ENCODE measurements at places on chromosomes 12 and 14.

DNA sequence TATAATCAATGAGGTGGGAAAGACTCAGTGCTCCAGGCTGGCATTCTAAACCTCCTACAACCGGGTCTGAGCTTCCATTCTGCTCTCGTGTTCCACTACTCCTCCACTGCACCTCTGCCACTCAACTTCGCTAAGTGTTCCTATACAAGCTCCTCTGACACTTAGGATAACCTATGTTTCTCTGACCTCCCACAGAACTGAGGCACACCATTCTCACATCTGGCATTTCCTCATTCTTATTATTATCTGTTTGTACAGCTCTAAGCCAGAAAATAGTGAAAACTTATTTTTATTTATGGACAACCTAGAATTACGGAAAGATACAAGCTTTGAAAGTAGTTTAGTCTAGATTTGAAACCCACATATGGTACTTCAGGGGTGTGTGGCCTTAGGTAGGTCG is 127.0 kb downstream of the MED13L start:
- DNase-seq, result no peak

- no peak for DNase-seq
These were observed 33.9 kb downstream of the PLCZ1 start for GRCh38 chr12:18703911-18704310.

DNA sequence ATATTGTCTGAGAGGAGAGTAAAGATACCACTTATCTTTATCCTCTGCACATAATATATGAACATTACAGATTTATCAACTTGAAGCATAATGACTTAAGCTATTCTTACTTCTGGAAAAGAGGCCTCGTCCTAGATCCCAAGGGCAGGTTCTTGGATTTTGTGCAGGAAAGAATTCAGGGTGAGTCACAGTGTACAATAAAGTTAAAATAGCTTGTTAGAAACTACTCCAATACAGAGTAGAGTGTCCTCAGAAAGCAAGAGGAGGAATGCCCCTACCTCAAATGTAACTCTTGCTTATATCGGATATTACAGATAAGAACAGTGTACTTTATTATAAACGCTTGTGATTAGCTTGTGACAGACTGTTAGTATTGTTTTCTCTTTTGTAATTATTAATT is 41.9 kb upstream of the ABCC9 start:
- DNase-seq, result no peak

DNA sequence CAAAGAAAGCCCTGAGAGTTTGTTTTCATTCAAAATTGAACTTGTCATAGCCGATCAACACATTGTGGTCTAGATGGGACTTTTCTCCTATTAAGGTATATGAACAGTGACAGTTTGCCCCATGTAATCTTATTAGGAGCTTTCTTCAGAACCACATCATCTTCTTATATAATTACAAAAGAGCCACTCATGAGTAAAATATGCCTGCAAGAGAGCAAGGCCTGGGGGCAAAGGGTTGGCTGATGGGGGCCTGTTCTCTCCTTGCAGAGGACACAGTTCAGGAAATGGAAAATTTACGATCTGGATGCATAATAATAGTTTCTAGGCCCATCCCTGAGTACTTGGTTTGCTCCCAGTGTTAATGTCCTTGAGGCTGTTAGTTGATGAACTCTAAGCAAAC is 87.8 kb downstream of the FLRT2 start:
- DNase-seq, result peak; percentile 23

DNA sequence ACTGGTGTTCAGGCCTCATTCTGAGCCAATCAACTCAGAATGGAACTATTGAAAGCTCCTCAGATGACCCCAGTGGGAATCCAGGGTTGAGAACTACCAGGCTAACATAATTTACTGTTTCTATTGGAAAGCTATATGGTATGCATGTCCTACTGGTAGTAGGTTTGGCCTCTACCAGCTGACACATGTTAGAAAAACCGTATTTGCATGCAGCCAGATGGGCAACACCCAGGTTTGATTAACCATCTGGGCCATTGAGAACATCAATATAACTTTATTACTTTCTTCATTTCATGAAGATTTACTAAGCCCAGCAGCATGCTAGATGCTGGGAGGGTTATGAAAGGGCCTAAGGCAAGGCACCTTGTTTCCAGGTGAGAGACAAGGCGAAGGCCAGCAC is 181.4 kb upstream of the PARP11 start:
- DNase-seq, result no peak

GRCh38 chr12:56431288-56431687 is 17.9 kb downstream of the TIMELESS start:
- DNase-seq, result no peak

DNA sequence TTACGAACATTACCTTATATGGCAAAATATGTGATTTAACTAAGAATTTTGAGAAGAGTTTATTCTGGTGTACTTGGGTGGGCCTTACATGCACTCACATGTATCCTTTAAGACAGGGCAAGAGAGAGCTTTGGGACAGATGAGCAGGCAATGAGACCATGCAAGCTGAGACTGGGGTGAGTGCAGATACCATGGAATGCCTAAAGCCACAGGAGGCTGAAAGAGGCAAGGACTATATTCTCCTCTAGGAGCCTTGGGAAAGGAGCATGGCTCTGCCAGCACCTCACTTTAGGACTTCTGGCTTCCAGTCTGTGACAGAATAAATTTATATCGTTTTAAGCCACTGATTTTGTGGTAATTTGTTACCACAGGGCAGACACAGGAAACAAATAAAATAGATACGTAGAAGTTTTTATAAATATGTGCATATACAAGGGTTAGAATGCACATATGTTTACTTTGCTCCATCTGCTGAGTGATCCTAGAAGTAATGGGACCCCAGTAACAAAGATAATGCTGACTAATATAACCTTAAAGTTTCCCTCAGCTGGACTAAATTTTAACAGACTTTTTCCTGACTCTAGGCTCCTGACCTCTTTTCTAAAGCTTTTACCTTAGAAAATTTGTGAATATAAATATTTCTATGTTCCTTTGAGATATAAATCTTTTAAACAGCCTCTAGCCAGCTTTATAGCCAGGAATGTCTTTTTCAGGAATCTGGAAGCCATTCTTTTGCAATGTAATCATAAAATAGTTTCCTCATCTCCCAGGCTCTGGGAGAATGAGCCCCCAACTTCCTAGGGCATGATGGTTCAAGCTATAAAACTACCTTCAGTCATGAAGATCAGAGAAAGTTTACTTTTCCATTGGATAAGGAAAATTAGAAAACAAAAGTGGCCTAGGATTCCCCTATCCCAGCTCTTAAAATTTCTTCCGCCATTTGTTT is 216.8 kb downstream of the PPFIA2 start:
- DNase-seq, result peak; percentile 35

DNA sequence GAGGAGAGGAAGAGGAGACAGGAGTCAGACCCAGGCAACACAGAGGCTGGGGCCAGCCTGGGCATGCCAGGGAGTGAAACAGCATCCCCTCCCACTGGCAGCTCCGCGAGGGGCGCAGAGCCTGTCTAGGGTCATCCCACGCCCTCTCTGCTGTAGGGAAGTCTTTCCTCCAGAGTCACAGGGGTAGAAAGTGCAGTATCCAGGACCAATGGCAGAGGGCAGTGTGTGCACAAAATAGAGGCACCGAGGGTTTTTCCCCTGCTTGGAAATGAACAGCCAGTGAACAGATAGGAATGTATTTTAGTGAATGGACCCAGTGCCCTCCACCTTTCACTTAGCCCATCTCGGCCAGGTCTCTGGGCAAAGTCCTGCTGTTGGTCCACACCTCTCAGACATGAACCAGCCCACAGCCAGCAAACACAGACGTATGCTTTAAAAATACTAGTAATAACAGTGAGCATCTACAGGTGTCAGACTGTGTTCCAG is 9.4 kb upstream of the KRT74 start:
- peak; percentile 50 for DNase-seq

DNA sequence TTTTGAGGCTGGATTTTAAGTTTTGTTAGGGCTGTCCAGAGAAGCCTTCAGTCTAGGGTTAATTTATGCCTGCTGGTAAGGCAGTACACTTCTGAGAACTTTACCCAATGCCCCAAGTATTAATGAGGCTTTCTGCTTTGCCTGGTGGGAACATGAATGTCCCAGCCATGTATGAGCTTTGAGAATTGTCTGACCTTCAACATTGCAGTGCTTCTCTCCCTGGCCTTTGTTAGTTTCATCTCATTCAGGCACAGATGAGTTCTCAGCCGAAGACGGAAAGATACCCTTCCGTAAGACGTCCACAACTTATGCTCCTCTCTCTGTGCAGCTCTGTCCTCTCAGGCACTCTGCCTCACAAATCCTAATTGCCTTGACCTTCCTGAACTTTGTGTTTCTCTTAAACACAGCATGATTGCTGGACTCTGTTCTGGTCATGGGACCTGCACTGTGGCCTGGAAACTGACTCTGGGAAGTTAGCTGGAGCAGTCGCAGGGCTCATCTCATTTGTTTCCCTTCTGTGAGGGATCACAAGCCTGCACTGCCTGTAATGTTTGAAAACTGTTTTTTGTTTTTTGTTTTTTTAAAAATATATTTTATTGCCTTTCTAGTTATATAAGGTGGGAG is 15.7 kb downstream of the CHPT1 start:
- no peak for DNase-seq

DNA sequence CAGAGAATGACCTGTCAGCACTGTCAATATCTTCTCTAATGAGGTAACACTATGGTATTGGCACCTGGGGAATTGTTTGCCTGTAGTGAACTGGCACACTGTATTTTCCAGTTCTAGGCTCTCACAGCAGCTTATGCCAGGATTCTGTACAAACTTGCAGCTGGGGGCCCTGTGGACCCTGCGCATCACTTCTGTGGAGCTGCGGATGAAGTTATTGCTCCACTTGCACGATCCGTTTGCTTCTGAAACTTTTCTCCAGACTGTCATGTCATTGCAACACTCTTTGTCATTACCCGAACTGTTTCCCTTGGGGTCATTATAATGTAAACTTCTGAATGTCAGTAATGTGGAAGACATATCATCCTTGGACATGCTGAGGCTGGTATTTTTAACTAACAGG is 3.9 kb downstream of the RNASE11 start:
- DNase-seq, result no peak

DNA sequence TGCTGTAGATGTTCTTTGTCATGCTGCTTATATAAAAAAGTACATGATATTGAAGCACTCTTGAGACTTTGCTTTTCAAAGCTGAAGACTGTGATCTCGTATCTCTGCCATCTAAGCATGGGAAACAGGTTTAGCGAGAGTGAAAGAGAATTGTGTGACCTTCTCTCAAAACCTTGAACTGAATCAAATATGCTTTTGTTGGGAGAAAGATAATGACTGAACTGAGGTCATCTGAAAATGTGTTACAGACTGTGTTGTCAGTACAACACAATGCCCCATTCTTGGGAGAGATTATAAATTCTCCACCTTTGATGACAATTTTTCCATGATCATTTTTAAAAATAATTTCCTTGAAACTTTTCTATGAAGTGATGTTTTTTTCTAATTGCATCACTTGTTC is 272.1 kb upstream of the SEL1L start:
- no peak for DNase-seq

DNA sequence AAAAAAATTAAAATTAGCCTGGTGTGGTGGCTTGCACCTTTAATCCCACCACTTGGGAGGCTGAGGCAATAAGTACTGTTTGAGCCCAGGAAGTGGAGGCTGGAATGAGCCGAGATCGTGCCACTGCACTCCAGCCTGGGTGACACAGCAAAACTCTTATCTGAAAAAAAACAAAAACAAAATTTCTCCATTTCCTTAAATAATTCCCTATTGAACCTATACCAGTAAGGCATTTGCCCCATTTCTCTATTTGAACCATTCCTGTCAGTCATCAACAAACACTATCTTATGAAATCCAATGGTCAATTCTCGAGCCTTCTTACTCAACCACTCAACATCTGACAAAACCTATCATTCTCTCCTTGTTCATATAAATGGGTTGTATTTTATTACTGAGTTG is 14.7 kb downstream of the SLC2A14 start:
- DNase-seq, result no peak

GRCh38 chr12:24756479-24757024 is 192.3 kb downstream of the BCAT1 start:
- DNase-seq, result no peak

- DNase-seq, result no peak
These were observed 81.2 kb upstream of the GZMB start for GRCh38 chr14:24715239-24715638.

GRCh38 chr14:55881577-55882241 is 236.5 kb upstream of the PELI2 start:
- peak; percentile 55 for DNase-seq

DNA sequence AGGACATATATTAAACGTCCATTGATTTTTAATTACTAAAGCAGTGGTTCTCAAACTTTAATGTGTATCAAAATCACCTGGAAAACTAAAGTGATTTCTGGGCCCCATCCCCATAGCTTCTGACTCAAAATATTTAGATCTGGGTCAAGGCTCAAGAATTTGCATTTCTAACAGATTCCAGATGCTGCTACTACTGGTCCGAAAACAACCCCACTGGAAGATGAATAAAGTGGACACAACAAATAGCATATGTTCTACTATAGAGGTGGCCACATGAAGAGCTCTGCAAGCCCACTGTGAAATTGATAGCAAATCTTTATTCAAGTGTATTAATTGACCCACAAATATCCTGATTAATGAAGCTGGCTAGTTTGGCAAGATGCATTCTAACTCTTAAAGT is 69.4 kb downstream of the SPATA7 start:
- no peak for DNase-seq

DNA sequence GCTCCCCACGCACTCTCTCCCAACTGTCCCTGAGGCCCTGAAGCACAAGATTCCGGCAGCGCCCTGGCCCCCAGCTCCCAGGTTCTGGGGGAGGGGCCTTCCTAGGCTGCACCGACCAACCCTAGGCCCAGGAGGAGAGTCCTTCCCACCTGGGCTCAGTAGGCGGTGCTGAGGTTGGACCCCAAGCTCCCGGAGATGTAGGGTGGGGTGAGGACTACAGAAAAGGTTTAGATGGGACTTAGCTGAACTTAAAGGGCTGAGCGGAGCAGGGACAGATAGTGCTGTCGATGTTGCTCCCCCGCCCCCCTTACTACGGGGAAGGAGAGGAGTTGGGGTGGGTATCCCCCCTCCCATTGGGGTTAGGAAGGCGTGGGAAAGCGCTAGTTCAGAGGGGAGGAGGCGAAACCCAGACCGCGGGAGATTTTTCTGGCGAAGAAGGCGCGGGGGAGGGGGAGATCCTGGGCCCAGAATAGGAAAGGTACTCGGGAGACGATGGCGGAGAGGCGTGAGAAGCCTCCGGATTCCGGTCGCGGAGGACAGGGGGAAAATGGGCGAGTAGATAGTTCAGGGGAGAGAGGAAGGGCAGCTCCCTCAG is 4.2 kb upstream of the BAZ2A start:
- peak; percentile 6 for DNase-seq

DNA sequence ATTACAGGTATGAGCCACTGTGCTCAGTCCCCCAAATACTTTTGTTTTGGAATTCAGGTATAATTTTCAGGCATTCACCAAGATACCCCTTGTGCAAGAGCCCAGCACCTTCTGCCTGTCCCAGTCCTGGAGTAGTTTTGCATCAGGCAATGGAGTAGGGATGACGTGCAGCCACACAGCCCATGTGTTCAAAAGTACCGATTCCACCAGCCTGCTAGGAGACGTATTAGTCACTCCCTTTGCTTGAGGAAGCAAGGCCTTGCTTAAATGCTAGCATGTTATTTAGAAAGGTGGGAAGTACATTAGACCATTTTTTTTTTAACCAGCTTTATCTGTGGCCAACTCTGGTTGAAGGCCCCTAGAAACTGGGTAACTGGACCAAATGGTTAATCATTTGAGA is 15.0 kb upstream of the GALNT16 start:
- no peak for DNase-seq

All from fibroblast of skin of right biceps (primary cell).